ENCODE measurements at places on chromosomes 5 and 9.

GRCh38 chr5:156835905-156836304 lies 14.2 kb upstream of the PPP1R2B start:
- DNase-seq = no peak

GRCh38 chr5:53884844-53885243 lies 324.4 kb downstream of the NDUFS4 start:
- DNase-seq = no peak

- peak; percentile 58 for DNase-seq
These were observed at the start of gene ZNF483 for GRCh38 chr9:111525056-111525977. TSS of gene ZNF483 (plus strand) at chr9:111525179. CDS start at chr9:111527396, 2,217 bp downstream.

- peak; percentile 17 for DNase-seq
These were observed 211.6 kb downstream of the MSX2 start for GRCh38 chr5:174935854-174936474.

DNA sequence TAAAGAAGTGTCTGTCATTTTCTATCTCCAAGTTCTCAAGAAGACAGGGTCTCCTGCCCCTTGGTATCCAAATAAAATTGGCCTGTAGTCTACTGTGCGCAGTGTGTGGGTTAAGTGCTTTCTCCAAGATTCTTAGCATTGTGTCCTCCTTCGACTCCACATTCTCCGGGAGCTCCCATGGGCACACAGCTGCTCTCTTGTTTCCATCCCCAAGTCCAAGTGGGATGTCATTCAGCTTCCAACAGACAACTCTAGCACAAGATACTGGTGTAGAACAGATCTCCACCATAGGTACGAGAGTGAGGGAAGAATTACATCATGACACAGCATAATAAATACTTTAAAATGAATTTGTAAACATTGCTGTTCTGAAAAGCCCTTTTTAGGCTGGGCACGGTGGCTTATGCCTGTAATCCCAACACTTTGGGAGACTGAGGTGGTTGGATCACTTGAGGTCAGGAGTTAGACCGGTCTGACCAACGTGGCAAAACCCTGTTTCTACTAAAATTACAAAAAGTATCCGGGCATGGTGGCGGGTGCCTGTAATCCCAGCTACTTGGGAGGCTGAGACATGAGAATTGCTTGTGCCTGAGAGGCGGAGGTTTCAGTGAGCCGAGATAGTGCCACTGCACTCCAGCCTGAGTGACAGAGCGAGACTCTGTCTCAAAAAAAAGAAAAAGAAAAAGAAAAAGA lies 196.2 kb downstream of the C9orf152 start:
- no peak for DNase-seq

DNA sequence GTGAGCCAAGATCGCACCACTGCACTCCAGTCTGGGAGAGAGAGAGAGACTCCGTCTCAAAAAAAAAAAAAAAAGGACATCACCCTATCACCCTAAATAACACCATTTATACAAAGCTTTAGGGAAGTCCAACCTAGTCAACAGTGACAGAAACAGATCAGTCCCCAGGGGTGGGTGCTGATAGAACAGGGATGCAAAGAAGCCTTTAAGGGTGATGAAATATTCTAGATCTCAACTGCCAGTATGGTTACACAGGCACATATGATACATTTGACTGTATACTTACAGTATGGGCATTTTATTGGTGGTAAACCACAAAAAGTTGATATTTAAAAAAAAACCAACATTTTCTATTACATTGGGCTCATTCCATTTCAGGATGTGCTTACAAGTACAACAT lies 4.8 kb downstream of the RETREG1 start:
- no peak for DNase-seq

- DNase-seq = no peak
These were observed 196.3 kb downstream of the ERCC6L2 start for GRCh38 chr9:96071815-96072124.

GRCh38 chr5:128536254-128537220 lies 1.5 kb downstream of the FBN2 start:
- no peak for DNase-seq

- DNase-seq = no peak
These were observed 590.7 kb downstream of the RAB3C start for GRCh38 chr5:59173578-59173977.

- DNase-seq = no peak
These were observed 489.3 kb upstream of the RORB start for GRCh38 chr9:74007833-74008232.

- DNase-seq = no peak
These were observed 76.1 kb downstream of the SLC44A1 start for GRCh38 chr9:105320568-105320967.

- DNase-seq = no peak
These were observed 49.0 kb upstream of the KDM4C start for GRCh38 chr9:6708732-6709131.

DNA sequence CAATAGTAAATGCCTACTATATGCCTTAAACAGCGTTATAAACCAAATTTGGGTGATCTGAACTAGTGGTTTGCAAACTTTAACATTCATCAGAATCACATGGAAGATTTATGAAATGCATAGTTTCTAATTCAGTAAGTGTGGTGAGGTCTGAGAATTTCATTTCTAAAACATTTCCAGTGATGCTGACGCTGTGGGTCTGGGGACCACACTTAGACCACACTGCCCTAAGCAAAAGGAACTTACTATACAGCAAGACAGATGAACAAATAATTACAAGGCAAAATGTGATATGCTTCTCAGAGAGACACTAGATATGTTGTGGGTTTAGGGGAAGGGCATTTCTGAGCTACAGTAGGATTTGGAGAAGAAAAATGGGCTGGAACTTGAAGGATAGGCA lies 72.6 kb downstream of the OXCT1 start:
- DNase-seq = no peak

Measured in activated T-cell treated with anti-CD3 and anti-CD28 coated beads for 4 hours (primary cell).